Lower lobe of right lung (tissue), 2 donors: ENCODE measurements at places on chromosomes 7 and 10. TPM values are rescaled to one million over a fixed set of nuclear protein-coding genes. Genes with fewer than 3 reads are reported as not detected.

Gene GFRA1
- 9.8 TPM for total RNA-seq

Gene PNLIPRP1
- not detected for total RNA-seq

Gene HIP1
- 51.5 TPM for total RNA-seq

Gene ANKRD1
- total RNA-seq, result 47.5 TPM

GRCh38 chr10:115514895-115515294, 421.7 kb downstream of the ATRNL1 start:
- no peak overlapping the region for H3K4me3 ChIP-seq
- no peak overlapping the region for H3K27ac ChIP-seq
- no peak for DNase-seq
- no peaks in the 10 kb centered on the region for H3K27me3 ChIP-seq
- no peaks in the 10 kb centered on the region for H3K4me1 ChIP-seq

DNA sequence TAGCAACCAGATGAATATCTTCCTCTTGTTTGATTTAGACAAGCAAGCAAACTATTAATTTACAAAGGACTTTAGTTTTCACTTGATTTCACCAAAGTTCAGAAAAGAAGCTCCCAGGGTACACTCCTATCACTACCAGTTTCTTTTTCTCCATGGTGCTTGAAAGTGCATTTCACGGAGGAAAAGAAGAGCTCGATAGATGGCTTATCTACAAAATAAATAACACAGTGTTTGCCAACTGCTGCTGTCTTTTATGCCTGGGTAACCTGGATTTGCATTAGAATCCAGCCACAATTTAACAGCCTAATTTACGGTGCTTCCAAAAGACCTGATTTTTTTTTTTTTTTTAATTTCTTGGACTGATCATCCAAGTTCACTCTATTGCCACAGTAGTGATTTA, 275.7 kb downstream of the GPR37 start:
- no peak overlapping the region for H3K4me3 ChIP-seq
- no peaks in the 10 kb centered on the region for H3K27me3 ChIP-seq
- H3K4me1 ChIP-seq, result no peaks in the 10 kb centered on the region
- H3K36me3 ChIP-seq, result no peaks in the 10 kb centered on the region

GRCh38 chr7:22628112-22628511, 98.9 kb upstream of the IL6 start:
- H3K27ac ChIP-seq, result no peak overlapping the region
- no peaks in the 10 kb centered on the region for H3K36me3 ChIP-seq
- peaks cover 9% of the 10 kb centered on the region for H3K4me1 ChIP-seq
- no peaks in the 10 kb centered on the region for H3K27me3 ChIP-seq

DNA sequence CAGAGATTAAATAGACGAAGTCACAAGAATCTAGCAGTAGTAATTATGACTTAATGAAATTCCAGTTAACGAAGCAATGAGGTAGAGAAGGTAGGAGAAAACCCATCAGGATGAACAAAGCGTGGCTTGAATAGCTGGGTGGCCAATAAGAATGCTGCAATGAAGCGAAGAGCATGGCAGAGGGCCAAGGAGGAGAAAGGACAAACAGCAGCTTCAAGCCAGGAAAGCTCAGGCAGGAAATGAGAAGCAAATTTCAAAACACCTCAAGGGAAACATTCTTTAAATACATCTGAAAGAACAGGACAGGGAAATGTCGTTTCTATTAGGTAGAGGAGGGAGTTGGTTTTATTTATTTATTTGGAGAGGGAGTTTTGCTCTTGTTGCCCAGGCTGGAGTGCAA, 122.5 kb downstream of the KIAA1217 start:
- H3K4me1 ChIP-seq, result peaks cover 11% of the 10 kb centered on the region
- DNase-seq, result peak; percentile 51
- H3K36me3 ChIP-seq, result no peaks in the 10 kb centered on the region
- H3K4me3 ChIP-seq, result no peak overlapping the region
- H3K27ac ChIP-seq, result peak overlapping the region; percentile 51

- no peak for DNase-seq
- H3K36me3 ChIP-seq, result no peaks in the 10 kb centered on the region
- H3K27ac ChIP-seq, result no peak overlapping the region
- peaks cover 80% of the 10 kb centered on the region for H3K27me3 ChIP-seq
Observed at GRCh38 chr7:141074162-141074991, 513 bp downstream of the TMEM178B start.

Gene TMEM176A
- total RNA-seq, result 57.4 TPM

DNA sequence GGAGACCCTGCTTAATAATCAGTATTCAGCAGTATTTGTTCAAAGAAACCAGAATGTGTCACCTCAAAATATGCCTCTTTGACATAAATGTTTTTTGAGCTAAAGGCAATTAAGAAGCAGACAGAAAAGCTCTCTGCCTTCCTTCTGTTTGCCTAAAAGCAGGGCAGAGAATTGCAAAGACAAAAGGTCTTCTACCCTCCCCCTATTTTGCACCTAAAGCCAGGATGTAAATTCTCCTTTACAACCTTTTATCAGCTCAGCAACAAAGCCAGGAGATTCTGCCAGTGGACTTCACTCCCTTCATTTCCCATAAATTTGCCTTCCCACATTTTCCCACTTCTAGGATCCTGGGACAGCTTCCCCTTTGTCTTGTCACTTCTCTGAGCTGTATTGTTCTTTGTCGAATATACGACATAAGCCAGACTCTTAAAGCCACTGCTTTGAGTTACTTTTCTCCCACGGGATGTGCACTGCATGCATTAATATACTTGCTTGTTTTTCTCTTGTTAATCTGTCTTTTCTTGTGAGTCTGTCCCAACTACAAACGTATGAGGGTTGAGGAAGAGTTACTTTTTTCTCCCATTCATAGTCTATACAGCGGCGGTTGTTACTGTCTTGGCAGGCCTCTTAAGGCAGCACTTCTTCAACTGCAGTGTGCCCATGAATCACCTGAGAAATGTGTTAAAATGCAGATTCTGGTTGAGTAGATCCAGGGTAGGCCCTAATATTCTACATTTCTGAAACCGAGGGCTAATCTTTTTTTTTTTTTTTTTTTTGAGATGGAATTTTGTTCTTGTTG, 48.2 kb downstream of the ST8SIA6 start:
- no peak overlapping the region for H3K4me3 ChIP-seq
- no peaks in the 10 kb centered on the region for H3K4me1 ChIP-seq
- no peaks in the 10 kb centered on the region for H3K36me3 ChIP-seq
- H3K27ac ChIP-seq, result no peak overlapping the region

- H3K36me3 ChIP-seq, result peaks cover 88% of the 10 kb centered on the region
- H3K4me1 ChIP-seq, result peaks cover 31% of the 10 kb centered on the region
- no peak for DNase-seq
- peak overlapping the region; percentile 7 for H3K27ac ChIP-seq
- no peaks in the 10 kb centered on the region for H3K27me3 ChIP-seq
- no peak overlapping the region for H3K4me3 ChIP-seq
Observed at GRCh38 chr7:151351967-151352366, 10.4 kb downstream of the NUB1 start.
